ENCODE measurements at places on chromosomes 12 and 14.

- DNase-seq, result no peak
Observed at GRCh38 chr12:23528316-23528715, 421.2 kb downstream of the SOX5 start.

DNA sequence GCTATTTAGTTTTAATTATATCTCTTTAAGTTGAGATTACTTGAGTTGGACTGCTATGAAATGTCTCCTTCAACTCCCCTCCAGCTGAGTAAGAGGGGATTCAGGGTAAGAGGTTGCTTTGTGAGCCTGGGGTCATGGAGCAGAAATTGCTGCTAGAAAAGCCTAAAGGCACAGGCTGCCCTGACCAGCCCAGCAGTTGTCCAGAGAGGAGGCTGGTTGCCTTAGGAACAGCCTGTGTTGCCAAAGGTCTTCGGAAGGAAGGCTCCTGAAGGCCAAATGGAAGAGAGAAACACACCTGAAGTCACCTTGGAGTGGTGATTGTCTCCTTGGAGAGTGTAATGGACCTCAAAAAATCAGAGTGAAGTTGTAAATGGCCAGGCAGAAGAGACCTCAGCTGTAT is 235.5 kb upstream of the PDE3A start:
- DNase-seq, result no peak

DNA sequence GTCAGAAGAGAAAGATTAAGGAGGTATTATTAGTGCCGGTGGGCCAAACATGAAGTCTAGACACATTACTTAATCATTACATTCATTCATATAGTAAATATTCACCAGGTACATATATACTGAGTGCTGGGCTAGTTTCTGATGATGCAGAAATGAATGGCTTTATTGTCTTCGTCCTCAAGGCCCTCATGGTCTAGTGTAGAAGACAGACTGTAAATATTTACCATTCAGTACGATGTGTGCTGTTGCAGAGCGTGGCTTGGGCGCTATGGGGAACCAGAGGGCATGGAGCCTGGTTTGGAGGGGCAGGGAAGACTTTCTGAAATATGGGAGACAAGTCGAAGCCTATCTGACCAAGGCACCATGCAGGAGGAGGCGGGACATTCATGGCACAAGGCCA is 37.0 kb upstream of the TCL1B start:
- no peak for DNase-seq

DNA sequence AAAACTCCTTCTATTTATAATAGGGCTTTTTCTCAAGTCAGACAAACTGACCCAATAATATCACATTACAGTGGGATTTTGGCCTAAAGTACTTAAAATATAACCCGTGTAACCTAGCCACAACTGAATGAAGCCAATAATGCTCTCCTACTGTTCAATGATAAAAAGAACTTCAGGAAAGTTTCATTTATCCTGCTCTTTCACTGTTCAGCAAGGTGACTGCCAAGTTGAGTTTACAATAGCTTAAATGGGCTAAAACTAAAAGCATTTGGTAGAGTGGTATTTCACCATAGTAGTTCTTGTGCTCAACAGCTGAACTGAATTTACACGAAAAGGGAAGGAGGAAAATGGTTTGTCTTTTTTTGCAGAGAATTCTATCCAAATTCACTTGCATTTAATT is 49.8 kb downstream of the CNTN1 start:
- DNase-seq, result no peak

GRCh38 chr14:101462726-101463565 is 98.3 kb upstream of the DIO3 start:
- no peak for DNase-seq

DNA sequence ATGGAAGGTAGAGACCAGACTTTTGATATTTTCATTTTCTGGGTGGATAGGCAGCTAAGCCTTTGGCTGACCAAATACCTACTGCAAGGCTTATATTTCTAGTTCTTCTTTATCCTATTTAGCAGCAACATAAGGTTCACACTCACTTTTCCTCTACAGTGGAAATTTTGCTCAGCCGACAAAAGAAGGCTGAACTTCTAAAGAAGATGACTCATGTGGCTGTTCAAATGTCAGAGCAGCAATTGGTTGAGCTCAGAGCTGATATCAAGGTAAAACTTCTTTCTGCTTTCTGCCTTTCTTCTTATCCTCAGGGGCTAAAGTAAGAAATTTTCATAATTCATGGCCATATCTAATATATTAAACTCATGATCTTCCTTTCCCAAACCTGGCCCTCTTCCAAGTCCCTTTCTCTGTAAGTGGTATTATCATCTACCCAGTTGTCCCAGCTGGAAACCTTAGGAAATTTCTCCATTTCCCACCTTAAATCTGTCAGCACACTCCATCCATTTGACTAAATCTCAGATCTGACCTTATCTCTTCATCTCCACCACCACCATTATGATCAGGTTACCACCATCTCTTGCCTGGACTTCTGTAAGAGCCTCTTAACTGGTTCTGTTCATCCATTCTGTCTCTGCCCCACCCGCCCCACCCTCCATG is 19.8 kb upstream of the KCNH3 start:
- DNase-seq, result no peak

DNA sequence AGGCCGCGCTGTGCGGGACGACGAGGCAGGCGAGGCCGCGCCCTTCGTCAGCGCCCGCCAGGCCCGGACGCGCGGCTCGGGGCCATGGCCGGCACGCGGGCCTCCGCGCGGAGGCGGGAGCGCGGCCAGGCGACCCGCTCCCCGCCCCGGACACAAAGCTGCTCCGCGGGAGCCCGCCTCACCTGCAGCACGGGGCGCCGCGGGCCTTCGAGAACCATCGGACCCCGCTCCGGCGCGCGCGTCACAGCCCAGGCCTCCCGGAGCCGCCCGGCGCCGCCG is 342 bp downstream of the DICER1 start:
- no peak for DNase-seq

GRCh38 chr14:95222151-95222631 is 64.9 kb upstream of the DICER1 start:
- no peak for DNase-seq

DNA sequence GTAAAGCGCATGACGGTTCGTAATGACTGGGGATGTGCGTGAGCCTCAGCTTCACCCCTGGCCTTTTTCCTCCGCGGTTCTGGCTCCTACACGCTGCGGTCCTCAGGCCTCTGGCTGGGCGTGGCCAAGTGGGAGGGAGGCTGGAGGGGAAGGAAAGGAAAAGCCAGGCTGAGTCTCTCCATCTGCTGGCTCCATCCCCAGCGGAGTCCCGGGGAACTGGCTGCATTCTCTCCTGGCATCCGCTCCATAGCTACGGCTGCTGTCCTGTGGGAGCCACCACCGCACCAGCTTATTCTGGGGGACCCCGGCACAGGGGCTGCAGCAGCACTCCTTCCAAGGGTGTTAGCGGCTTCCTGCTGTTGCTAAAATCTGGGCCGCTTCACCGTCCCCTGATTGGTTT is 68.2 kb upstream of the SLC24A4 start:
- DNase-seq, result no peak

DNA sequence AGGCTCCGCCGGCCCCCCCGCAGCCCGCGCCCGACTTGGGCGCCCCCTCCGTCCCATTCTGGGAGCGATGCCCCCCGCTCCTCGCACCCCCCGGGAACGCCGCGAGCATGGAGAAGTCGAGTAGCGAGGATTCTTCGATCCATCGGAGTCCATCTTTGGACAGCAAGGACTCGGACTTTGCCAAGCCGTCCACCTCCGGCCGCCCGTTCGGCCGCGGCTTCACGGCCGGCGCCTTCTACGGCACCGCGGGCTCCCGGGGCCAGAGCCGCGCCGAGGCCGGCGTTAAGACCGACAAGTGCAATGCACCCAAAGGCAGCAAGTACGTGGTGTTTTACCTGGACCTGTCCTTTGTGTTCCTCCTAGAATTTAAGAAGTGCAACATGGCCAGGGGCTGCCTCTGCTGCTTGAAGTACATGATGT is 123.6 kb downstream of the TSPAN9 start:
- DNase-seq, result no peak

GRCh38 chr12:14367040-14367661 is 1.7 kb downstream of the ATF7IP start:
- DNase-seq, result no peak

DNA sequence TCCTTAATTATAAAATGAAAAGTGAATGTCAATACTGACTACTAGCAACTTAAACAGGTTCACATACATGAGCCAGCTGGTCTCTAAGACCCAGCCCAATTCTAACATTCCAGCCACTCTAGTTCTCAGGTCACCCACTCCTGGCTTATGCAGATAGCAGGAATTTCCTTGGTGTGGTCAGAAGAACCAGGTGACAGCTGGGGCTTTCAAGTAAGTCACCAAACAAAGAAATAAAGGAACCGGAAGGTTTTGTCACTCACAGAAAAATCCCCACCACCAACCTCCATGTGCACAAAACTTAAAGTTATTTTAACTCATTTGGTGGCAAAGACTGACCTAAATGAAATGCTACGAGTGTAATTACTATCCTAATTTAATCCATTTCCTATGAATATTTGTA is 129.6 kb upstream of the CDKN3 start:
- no peak for DNase-seq

DNA sequence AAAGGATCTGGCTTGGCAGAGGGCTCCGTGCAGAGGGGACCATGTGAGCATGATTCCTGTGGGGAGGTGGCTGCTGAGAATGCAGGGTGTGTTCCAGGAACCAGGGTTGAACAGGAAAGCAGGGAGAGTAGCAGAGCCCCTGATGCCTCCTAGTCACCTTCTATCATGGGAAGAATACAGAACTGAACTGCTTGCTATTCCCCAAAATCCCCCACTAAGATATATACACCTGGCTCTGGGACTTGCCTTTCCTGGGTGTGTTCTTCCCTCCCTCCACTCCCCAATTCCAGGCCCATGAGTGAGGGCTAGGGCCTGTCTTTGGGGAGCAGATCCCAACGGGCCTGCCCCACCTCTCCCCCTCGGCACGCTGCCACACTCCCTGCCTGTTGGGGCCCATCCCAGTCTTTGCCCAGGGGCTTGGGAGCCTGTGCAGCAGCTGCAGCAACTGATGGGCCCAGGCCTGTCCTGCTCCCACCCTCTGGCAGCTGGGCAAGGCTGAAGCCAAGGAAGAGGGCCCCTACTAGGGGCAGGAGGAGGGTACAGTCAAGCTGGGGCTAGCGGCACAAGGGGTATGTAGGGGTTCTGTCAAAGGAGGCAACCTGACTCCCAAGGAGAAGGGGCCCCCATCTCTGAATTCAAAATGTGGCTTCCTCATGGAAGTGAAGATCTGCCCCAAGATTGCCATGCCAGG is 3.2 kb downstream of the AJUBA start:
- no peak for DNase-seq

DNA sequence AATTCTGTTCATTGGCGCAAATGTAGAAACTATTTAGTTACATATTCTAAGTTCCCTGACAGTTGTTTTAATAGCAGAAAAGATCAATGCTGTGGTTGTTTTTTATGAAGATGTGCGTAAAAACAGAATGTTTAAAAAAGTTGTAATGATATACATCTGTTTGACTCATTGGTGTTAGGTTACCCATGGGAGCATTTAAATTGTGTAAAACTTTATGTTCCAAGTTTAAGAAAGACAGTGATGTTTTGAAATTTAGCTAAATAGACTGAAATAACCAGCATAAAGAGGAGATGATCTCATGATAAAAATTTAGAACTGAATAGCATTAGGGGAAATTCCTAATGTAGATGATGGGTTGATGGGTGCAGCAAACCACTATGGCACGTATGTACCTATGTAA is 3.6 kb downstream of the PELI2 start:
- DNase-seq, result no peak

DNA sequence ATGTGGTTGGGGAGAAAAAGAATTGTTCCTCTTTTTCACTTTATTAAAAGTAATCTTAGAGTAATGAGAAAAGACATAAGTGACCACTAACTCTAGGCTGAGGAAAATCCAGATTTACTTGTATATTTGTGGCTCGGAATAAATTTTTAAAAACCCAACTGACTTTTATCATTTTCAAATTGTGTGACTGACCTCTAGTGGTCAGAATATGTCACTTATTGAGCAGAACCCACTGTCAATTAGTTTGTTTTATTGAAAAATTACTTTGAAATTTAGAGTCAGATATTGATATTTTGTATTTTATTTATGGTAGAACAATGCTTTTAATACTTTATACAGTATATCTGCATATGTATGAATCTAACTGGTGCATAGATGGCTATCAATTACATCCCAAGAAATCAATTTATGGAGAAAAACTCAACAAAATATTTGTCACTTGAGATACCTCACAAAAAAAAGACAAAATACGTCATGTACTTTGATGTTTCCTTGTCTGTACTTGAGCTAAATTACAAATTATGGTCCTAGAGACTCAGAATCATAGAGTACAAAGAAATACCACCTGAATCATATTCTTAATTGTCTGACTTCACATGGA is 229.4 kb downstream of the CNTN1 start:
- no peak for DNase-seq

GRCh38 chr14:65206448-65207096 is 104.3 kb upstream of the MAX start:
- no peak for DNase-seq

DNA sequence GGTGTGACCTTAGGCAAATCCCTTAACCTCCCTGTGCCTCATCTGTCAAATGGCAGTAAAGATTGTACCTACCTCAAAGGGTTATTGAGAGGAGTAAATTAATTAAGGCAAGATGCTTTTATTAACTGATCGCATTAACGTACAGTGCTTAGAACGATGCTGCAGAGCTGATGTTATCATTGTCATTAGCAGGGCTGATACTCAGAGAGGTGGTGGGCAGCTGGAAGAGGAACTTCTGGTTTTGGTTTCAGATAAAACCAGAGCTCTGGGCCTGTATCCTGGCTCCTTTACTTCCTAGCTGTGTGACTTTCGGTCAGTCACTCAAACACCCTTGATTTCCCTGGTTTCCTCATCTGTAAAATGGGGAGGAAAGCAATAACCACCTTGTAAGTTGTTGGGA is 55.1 kb downstream of the CALM1 start:
- no peak for DNase-seq

GRCh38 chr14:104445832-104446381 is 133.7 kb upstream of the C14orf180 start:
- no peak for DNase-seq

DNA sequence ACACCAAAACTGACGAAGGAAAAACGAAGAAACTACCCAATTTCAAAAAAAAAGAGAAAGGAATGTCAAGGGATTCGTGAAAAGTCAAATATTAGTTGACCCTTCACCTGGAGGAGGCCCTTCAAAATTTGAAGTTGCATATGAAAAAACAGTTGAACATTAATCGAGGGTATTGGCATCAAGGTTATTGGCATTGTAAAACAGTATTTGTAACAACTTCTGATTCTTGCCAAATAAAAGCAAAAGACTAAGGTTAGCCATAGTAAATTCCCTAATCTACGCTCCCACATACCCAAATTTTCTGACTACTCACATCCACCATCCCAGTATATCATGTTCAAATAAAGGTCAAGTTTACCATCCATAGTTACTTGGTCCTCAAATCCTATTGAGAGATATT is 118.6 kb downstream of the TMTC1 start:
- DNase-seq, result no peak

GRCh38 chr14:24411443-24412389 is 12.9 kb downstream of the NYNRIN start:
- DNase-seq, result no peak

GRCh38 chr12:31813305-31813704 is 84.5 kb upstream of the AMN1 start:
- no peak for DNase-seq

Measured in activated T-helper 1 cell treated with anti-CD3 and anti-CD28 coated beads, Interleukin-2, amount 50 U/mL, for 16 hours (primary cell).